ENCODE measurements at places on chromosomes 12 and 14.
A peak's percentile ranks its signal among the peaks of the same experiment; 100 is the strongest.

GRCh38 chr12:93614917-93615596 is 42.6 kb downstream of the SOCS2 start:
- DNase-seq = no peak

DNA sequence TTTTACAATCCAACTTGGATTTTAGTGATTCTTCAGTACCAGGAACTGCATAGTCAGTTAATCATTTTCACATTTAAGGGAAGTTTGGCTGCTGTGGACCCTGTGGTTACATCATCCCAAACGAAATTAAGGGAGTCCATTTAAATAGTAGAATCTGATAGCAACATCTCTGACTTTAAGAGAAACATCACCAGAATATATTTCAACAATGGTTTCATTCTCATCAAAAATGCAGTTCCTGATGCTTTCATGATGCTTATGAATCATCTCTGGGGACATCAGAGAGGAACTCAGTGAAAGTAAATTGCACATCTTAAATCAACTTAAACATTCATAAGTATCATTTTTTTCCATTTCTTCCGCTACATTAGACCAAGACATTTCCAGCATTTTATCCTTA is 1170.7 kb downstream of the FSCB start:
- DNase-seq = no peak

DNA sequence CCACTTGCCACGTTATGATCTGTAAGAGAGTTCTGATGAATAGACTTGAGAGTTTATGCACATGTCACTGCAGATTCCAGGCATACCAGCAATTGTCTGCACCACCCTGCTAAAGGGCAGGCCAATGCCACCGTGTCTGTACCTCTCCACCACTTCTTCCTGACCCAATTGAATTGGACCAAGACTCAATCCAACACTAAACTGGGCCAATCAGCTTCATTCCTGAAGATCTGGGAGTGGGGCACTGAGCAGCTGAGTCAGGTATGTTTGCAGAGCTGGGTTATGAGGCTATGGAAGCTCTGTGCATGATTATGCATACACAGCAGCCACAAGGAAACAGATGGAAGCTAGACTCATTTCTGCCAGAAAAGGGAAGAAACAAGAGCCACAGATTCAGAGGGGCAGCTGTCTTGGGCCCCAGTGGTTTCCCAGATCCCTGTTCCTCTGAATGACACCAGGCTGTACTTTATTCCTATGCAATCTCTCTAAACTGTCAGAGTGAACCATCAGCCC is 28.0 kb downstream of the DAO start:
- DNase-seq = no peak

DNA sequence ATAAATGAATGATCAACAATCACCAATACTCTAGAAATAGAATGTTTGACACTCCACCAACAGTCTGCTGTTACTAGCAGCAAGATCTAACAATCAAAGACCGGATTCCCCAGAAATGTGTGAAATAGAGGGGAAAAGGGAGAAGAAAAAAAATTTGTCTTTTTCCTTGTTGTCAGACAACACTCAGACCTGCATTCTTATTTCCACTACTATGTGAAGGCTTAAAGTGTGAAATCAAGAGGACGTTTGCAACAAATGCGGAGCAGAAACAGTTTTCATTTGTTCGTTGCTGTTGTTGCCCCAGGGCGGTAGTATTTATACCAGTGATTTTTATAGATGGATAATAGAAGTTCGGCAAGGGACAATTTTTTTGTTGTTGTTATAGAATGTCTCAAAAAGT is 9.2 kb downstream of the NKX2-1 start:
- no peak for DNase-seq

DNA sequence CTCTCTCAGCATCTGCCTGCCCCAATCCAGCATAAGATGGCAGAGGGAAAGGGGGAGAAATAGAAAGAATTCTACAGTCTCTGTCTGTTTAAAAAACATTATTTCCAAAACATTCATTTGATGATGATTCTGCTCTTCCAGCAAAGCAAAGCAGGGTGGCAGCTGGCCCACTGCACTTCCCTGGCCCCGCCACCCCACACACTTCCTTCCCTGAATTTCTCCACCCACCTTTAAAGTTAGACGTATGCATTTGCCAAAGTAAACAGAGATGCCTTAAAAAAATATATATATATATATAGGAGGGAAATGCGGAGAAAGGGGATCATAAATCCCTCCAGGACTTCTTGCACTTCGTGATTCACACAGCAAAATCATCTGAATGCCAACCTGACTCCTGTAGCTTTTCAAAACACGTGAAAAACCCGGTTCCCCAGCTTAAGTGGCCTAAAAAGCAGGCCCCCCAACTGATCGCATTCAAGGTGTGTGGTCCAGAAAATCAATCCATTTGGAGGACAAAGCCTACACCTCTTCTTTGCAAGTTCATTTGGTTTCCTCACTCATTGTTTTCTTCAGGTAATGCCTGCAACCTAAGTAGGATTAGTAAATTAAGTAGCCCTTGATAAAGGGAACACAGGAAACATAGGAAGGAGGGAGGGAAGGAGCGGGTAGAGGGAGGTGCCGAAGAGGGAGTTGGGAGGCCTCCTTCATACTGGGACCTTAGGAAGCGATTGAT is 68.8 kb downstream of the LLPH start:
- DNase-seq = no peak

DNA sequence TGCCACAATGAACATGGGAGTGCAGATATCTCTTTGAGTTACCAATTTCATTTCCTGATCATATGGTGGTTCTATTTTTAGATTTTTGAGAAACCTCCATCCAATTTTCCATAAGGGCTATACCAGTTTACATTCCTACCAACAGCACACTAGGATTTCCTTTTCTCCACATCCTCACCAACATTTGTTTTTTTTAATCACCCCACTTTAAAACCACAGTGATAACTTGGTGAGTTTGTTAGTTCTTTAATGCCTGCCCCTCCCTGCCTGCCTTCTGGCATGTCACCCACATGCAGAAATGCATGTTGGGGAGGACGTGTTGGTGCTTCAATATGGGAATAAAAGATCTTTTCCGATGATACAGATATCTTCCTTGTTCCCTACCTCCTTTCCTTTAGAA is 167.9 kb downstream of the CAND1 start:
- DNase-seq = no peak

DNA sequence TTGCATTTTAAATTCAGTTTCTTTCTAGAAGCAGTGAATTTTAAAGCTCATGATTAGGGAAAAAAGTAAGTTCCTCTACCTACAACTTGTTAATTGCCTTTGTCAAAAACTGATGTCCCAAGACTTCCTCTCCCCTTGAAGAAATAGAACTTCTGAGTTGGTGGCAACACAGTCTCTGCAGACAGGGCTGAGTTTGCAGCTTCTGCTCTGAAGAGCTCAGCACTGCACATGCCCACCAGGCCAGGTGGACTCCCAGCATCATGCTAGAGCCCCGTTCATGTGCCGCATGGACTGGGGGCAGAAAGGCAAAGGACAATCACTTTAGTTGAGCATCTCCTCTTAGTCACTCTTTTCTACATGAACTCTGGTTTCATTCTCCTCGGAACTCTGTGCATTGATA is 620.1 kb downstream of the VRK1 start:
- DNase-seq = no peak

DNA sequence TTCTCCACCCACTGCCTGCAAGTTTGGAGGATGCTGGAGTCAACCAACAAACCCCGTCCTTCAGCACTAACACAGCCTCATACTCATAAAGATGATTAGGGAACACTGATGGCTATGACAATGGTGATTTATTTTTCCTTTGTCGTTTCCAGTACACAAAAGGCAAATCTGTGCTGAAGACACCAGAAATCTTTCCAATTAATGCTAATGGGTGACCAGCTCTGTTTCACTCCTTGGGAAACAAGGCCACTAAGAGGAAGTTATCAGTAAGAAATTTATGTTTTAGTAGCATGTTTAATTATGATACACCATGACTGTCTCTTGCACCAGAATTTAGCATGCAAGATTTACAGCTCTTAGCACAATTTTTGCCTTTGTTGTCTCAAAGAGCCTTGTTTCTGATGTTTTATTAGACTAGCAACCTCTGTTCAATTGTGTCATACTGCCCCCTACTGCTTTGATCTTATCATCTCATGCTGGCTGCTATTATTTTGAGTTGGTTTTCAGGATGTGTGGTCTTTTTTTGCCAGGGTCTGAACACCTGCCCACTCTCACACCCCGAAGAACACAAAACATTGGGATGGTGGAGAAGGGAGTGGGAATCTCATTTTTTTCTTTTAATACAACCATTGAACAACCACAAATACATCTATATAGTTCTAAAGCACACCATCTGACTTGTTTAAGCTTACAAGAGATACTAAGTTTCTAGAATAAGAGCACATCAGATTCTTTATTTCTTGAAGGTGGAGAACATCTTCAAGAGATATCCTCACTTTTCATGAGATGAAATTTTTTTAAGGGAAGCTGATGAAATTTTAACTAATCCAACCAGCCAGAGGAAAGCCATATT is 160.9 kb downstream of the SPTSSA start:
- DNase-seq = no peak

DNA sequence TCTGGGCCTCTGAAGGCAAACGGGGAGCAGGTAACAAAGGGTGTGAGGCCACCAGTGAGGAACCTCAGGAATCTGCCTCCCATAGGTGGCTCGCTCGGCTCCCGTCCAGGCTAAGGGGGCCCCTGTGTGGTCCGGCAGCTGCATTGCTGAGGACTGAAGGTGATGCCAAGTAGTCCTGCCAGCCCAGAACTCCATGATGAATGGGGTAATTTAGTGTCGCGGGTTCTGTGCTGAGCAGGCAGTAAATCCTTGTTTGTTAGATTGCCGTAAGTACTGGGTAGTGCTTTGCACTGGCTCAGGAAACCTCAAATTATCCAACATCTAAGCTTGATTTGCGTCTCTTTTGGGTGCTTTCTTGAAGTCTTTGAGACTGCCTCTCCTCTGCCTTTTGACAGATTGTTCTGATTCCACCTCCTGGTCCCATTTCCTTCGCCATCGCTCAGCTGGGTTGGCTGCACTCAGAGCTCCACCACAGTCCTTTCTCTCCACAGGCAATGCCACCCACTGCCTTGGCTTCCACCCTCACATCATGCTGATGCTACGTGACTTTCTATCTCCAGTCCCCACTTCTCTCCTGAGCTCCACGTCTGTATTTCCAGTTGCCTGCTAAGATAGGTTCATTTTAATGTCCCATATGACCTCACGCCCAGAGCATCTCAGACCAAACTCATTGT is 392.0 kb downstream of the FUT8 start:
- DNase-seq = no peak

DNA sequence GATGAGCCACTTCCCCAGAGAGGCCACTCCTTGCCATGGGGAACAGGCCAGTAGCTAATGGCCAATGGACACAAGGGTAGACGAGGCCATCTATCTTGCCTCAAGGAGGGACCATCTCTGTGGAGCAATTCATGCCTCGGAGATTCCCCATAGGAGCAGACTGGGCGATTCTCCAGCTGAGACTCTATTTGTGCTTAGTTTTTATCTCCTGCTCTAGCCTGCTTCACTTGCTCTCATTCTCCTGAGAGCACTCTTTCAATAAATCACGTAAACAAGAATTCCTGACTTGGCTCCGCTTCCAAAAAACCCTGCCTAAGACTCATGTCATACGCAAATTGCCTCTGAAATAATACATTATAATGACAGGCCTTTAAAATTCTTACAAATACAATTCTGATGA is 396.4 kb upstream of the USP15 start:
- no peak for DNase-seq

GRCh38 chr12:18443768-18444437 is 182.6 kb downstream of the PIK3C2G start:
- no peak for DNase-seq

DNA sequence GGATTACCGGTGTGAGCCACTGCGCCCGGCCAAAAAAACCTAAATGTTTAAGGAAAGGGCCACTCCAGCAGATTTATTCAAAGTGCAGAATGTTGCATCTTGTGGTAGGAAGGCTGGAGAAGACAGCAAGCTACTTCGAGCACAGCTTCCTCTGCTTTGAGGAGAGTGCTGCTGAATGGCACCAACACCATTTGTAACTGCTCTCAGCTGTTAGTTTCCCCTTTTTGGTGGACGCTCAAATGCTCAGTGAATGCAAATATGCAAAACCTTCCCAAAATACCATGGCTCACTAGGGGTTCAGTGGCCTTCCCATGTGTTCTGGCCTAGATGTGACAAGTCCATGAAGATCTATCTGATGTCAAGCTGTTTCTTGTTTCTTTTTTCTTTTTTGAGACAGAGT is 2.9 kb upstream of the TDRD9 start:
- DNase-seq = no peak

DNA sequence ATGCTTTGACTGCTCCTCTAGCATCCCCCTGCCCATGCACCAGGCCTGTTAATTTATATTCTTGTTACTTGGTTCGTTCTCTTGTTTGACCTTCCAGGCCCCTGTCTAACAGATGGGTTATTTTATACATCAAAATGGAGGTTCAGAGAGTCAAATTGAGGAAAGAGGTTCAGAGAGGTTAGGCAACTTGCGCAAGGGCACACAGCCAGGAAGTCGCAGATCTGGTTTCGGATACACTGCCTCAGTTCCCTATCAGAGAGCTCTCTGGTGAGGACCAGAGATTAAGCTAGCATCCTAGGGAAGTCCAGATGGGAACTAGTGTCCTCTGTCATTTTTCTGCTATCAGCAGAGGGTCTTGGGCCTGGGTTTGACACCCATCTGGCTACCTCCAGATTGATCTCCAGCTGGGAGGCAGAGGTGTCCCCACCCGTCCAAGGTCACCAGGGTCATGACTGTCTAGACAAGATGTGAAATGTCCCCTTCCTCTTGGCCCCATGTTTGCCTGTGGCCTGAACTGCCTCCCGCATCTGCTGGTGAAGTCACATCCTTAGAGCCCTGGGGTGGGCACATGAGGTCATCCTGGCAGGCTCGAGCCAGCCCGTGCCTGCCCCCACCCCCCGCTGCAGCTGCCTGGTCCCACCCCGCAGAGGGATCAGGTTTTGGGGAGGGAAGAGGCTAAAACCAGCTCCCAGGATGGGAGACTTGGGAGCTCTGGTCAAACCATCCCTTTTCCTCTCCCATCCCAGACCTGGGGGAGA is 84.3 kb upstream of the NCOR2 start:
- DNase-seq = no peak

- no peak for DNase-seq
These were observed 147.6 kb downstream of the DPF3 start for GRCh38 chr14:72745991-72746980.

GRCh38 chr12:50084775-50085614 is at the start of gene SMARCD1:
Gene SMARCD1 (plus strand): TSS chr12:50085342. CDS start chr12:50085370, 28 bp downstream.
- peak; percentile 70 for DNase-seq

DNA sequence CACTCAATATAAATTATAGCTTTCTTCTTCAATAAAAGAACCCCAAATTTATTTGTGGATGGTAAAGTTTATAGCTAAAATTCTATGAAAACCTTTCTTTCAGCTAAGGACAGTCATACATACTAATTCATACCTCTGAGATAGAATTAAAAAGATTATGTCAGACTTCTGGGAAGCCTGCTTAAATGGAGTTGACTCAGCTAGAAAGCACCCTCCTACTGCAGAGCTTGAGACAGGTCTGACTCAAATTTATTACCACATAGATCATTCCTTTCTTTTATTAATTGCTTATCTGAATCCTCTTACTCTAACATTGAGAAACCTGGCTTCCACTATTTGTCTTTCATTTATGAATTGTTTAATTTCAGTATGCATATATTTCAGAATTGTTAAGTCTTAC is 1007.0 kb upstream of the LRFN5 start:
- no peak for DNase-seq

Data from stimulated activated CD8-positive, alpha-beta memory T cell treated with anti-CD3 and anti-CD28 coated beads, Interleukin-7, amount 100 ng/mL, for 24 hours (primary cell).